ENCODE measurements at places on chromosomes 6 and 20. TPM values are rescaled to one million over a fixed set of nuclear protein-coding genes. Genes with fewer than 3 reads are reported as not detected.

VWA7 gene
- 8.2 TPM for total RNA-seq

ATP6V1G2 gene
- total RNA-seq = 0.55 TPM

MARCKS gene
- 136 TPM for total RNA-seq

WFDC5 gene
- not detected for total RNA-seq

NKX2-2 gene
- 0.22 TPM for total RNA-seq

KCNS1 gene
- total RNA-seq = not detected

TRIM31 gene
- total RNA-seq = 182 TPM

COL20A1 gene
- total RNA-seq = not detected

HMGN4 gene
- 76.0 TPM for total RNA-seq

CYP39A1 gene
- total RNA-seq = 4.5 TPM

F13A1 gene
- 11.8 TPM for total RNA-seq

PREP gene
- 46.5 TPM for total RNA-seq

POPDC3 gene
- total RNA-seq = not detected

MYBL2 gene
- 1.9 TPM for total RNA-seq

ZCCHC3 gene
- 12.0 TPM for total RNA-seq

LPIN3 gene
- total RNA-seq = 48.0 TPM

NFYA gene
- 20.9 TPM for total RNA-seq

NR2E1 gene
- total RNA-seq = not detected

PRSS16 gene
- 13.0 TPM for total RNA-seq

BTN1A1 gene
- not detected for total RNA-seq

FBXO5 gene
- 5.5 TPM for total RNA-seq

ELMO2 gene
- total RNA-seq = 46.6 TPM

CST2 gene
- not detected for total RNA-seq

RSPO3 gene
- total RNA-seq = 1.5 TPM

SOX4 gene
- 14.9 TPM for total RNA-seq

SLC17A5 gene
- total RNA-seq = 42.3 TPM

RFX6 gene
- total RNA-seq = 1.6 TPM
